ENCODE measurements at places on chromosomes 7 and 10.

- no peak for DNase-seq
Measured at GRCh38 chr7:109930049-109930448, 1160.9 kb upstream of the LRRN3 start.

DNA sequence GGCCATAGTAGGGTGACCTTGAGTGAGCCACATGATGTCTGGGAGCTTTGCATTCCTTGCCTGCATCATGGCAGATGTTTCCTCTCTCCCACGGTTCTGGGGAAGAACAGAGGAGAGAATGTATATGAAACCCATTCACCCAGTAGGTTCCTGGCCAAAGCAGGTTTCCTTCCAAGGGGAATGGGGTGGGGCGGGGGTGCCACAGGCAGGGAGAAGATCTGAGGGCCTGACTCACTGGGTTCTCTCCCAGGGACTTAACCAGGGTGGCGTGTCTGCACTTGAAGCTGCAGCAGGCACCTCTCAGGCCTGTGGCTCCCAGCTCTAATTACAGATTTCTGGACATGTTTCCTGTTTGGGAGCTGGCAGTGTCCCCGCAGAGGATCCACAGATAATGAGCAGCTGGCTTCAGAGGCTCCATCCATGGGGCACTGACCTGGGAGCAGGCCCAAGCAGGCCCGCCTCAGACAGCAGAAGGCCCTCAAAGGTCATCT is 50.2 kb upstream of the ZMIZ1 start:
- DNase-seq: peak; percentile 62

DNA sequence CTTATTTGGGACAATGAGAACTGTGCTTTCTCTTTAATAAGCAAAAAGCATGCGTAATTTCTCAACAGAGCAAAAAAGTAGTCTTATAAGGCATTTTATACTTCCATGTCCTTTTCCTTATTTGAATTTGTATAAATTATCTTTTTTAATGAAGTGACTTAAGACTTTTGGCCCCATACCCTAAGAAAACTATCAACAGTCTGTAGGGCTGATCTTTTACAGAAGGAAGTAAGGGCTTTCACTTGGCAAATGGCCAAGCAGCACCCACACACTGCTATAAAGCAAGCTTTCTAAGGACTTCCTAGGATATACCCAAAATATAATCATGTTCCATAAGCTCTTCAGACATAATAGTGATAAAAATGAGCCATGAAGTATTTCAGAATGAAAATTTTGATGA is 3.4 kb downstream of the CRPPA start:
- DNase-seq: no peak

- no peak for DNase-seq
Measured at GRCh38 chr10:102773320-102773719, 29.6 kb downstream of the WBP1L start.

DNA sequence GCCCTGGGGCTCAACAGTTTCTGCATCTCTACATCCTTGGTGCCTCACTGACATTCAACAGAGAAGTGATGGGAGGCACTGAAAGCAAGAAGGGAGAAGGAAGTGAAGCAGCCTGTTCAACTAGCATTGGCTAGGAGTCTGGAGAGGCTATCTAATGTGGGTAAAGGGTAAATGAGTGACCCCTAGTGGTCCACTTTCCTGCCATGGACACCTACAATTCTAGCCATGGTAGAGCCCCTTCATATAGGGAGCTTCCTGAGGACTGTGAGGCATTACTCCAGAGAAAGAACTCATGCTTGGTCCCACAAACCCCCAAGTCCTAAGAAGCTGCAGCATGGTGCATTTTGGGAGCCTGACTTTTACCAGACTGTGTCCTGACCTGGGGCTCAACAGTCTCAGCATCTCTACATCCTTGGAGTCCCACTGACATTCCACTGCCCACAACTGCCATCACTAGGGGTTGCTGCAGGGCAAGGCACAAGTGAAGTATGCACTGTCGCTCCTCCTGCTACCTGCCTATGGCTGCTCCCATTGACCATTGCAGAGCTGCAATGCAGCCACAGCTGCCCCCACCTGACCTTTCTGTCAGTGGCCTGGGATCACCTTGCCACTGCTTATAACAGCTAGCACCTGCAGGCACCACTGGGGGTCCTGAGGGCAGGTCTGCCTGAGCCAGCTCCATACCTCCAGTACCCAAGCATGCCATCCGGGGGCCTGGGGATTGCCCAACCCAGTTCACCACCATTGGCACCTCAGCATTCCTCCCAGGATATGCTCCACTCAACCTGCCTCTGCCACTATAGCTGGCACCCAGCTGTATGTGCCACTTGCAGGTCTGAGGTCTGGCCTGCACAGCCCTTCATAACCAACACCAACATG is 44.1 kb upstream of the CDK6 start:
- DNase-seq: no peak

All from right lobe of liver (tissue), 6 donors.